ENCODE measurements at places on chromosomes 13 and 19.
A peak's percentile ranks its signal among the peaks of the same experiment; 100 is the strongest.

GRCh38 chr13:65881561-65882155 lies 1348.5 kb downstream of the PCDH9 start:
- no peak for DNase-seq

- DNase-seq = no peak
Measured at GRCh38 chr19:10797541-10798256, 38.3 kb downstream of the TMED1 start.

DNA sequence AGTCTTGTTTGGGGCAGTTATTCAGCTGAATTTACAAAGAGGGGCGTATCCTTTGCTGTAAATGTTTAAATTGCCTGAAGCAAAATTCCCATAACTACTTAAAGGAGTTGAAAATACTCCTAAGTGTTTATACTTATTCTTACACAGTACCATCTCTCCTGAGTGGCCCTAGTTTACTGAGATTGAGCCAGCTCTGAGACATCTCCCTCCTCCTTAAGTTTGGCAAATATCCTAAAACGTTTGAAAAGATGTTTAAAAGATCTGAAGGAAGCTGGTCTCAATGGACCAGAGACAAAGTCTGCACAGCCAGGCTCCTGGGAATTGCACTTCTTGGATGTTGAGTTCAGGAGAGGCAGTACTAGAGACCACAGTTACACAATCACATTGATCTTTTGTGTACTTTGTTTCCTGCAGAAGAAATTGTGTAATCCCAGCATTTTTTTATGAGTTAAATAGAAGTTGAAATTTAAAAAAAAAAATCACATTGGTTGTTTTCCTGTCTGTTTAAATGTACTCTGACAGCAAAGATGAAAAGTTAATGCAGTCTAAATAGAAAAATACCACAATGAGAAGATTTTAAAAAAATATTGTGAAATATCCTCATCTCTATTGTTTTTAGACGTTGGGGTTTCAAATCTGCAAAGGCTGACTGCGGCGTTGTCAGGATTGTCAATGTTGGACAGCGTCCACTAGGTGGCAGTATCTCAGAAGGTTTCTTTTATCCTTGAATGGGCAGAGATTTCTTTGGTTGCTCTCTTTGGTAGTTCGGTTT lies 20.7 kb downstream of the TNFSF11 start:
- DNase-seq = peak; percentile 49

DNA sequence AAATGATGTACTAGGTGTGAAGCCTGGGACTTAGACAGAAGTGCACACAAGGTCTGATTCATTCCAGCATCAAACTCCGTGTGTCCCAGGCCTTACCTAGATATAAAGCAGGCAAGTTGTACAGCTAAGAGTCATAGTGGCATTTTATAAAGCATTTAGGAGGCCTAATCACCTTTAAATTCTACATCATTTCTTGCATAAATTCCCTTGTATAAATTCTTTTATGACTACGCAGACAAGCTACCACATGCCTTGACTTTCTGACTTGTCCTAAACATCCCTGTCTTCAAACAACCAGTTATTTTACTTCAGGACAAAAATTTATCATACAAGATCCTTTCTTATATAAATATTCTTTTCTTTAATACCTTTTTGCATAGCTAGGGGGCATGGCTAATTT lies 22.5 kb downstream of the TMEM255B start:
- no peak for DNase-seq

DNA sequence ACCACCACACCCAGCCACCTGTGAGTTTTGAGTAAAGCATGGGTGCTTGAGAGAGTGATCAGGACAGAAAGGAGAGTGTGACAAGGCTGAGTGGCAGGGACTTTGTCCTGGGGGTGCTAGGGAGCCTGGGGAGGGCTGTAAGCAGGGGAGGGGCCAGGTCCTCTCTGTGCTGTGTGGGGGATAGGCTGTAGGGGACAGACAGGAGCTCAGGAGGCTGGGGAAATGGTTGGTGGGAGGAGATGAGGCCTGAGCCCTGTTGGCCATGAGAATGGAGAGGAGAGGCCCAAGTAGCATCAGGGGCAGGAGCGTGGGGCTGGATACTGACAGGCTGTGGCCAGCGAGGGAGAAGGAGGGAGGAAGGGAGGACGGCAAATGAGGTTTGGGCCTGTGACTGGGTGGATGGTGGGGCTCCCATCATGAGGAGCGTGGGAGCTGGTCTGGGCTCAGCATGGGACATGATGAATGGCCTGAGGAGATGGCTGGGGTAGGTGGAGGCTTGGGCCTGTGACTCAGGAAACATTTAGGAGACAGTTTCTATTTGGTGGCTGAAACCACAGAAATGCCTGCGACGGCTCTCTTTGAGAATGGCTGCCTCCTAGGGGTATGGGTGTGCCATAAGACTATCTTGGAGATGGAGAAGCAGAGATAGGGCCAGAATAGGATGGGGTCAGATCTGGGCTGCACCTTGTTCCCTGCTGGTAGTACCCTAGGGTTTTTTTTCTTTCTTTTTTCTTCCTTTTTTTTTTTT lies 25.0 kb downstream of the GRIN2D start:
- DNase-seq = no peak

- no peak for DNase-seq
Measured at GRCh38 chr19:11457115-11457514, 21.7 kb downstream of the PRKCSH start.

DNA sequence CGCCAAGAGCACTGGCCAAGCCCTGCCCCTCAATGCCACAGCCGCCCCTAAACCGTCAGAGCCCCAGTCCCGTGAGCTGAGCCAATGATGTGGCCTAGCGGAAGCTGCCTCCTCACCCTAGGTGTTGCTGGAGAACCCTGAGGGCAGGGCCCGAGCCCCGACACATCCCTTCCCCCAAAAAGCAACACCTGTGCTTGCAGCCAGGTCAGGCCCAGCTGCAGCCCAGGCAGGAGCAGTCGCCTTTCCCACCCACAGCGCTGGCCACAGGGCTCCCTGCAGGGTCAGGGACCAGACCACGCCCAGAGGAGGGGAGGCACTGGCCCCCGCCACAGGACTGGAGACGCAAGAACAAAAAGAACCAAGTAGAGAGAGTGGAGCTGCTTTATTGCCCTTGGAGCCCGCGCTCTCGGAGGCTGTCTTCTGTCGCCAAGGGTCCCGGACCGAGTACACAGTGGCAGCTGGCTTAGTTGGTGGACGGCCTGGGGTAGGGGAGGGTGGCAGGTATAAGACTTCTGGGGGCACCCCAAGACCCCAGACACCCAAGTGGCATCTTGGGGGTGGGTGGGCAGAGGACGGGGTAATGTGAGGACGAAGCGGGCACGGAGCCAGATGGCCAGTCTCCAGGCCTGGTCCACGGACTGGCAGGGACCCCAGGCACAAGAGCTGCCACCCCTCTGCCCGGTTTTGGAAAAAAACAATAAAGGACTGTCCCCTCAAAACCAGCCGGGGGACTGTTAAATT lies 3.3 kb downstream of the P2RY11 start:
- no peak for DNase-seq

DNA sequence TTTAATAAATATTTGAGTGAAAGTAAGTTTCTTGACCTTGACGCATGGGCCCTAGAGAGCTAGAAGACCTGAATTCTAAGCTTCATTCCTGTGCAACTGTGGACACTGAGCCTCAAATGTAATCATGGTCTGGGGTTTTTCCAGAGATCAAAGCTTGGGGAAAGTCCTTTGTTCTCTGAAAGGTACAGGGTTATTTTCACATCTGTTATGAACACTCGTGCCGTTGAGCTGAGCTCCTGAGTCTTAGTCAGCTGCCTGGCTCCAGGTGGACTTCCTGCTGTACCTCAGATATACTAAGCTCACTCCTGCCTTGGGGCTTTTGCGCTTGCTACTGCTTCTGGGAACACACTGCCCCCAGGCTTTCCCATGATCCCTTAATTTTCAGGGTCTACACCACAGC lies 7.5 kb upstream of the ZBTB32 start:
- DNase-seq = no peak

- no peak for DNase-seq
Measured at GRCh38 chr13:113454936-113455335, 1.6 kb upstream of the ADPRHL1 start.

DNA sequence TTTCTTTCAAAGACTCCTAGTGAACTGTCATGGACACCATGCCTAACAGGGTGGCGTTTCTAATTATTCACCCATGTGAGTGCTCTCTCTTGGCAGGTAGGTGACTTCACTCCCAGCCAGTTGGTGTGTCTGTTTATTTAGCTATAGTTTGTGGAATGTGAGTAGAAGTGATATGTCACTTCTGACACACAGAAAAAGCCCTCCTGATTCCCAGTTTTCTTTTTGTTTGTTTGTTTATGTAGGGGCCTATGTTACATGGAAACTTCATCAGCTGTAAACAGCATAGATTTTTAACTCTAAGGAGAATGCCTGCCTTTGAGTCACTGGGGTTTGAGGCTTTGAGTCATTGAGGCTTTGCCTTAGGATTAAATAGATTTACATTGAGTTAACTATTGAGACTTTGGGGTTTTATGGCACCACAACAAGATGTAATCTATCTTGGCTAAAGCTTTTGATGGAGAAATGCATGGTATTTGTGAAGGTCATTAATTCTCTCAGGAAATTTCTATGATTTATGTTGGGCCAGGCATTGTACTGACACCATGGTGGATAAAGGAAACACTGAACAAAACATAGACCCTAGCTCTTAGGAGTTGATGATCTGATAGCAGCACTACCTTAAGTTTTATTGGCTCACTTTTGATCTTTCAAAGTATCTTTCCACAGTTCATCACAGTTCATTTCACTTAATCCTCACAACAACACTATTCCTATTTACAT lies 45.3 kb downstream of the UFM1 start:
- DNase-seq = no peak

GRCh38 chr13:79369226-79369625 lies 36.8 kb downstream of the RBM26 start:
- no peak for DNase-seq

DNA sequence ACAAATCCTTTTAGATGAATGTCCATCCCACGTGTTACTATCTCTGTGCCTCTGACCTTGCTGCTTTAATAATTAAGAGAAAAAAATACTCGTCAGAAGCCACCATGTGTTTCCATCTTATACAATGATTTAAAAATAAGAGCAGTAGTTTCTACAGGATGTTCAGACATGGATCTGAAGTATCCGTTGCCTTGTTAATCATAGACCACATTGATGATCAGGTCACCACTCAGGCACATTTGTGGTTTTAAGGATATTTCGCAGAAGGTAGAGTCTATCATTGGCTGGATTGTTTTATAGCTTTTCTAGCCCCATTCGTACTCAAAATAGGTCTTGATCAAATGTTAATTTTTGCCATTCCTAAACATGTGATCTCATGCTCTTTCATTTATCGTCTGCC lies 710.0 kb upstream of the ARGLU1 start:
- no peak for DNase-seq

DNA sequence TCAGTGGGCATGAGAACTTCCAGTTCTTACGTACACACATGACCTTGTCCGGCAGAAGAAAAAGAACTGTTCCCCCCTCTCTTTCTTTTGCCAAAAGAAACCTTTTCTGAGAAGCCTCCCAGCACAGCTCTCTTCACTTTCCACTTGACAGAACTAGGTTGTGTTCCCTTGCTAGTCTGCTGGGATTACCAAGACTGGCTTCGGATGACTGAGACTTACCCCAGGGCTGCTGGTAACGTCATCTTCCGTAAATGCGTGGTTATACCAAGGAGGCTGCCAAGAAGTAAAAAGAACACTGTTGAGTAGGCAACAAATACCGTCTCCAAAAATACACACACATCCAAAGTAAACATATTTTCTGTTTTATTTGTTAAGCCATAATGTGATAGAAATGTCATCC lies 908.2 kb downstream of the EFNB2 start:
- no peak for DNase-seq

DNA sequence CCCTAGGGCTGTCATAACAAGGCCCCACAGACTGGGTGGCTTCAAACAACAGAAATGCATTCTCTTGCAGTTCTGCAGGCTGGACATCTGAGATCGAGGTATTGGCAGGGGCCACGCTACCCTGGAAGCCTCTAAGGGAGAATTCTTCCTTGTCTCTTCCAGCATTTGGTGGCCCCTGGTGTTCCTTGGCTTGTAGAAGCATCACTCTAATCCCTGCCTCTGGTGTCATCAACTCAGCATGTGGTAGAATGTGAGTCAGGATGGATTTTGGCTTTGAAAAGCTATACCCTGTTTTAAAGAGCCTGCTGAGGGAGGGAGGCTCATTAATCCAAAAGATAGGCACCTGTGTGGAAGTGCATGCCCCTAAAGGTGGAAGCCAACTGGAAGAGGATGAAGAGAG lies 7.9 kb upstream of the GGACT start:
- DNase-seq = no peak

DNA sequence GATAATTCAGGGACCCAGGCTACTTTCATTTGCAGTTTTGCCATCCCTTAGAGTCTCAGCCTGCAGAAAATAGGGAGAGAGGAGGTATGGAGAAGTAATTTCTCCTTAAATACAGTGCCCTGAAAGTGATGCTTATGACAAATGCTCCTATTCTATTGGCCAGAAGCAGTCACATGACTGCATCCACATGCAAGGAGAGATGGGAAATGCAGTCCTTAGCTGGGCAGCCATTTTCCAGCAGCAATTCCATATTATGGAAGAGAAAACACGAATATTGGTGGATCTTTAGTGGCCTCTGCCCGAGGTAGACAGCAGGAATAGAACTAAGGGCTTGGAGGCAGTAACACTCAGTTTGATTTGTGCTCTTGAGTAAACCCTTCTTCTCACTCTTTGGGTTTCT lies 39.4 kb downstream of the VAV1 start:
- DNase-seq = no peak

- no peak for DNase-seq
Measured at GRCh38 chr19:5192568-5192967, 148.0 kb downstream of the PTPRS start.

DNA sequence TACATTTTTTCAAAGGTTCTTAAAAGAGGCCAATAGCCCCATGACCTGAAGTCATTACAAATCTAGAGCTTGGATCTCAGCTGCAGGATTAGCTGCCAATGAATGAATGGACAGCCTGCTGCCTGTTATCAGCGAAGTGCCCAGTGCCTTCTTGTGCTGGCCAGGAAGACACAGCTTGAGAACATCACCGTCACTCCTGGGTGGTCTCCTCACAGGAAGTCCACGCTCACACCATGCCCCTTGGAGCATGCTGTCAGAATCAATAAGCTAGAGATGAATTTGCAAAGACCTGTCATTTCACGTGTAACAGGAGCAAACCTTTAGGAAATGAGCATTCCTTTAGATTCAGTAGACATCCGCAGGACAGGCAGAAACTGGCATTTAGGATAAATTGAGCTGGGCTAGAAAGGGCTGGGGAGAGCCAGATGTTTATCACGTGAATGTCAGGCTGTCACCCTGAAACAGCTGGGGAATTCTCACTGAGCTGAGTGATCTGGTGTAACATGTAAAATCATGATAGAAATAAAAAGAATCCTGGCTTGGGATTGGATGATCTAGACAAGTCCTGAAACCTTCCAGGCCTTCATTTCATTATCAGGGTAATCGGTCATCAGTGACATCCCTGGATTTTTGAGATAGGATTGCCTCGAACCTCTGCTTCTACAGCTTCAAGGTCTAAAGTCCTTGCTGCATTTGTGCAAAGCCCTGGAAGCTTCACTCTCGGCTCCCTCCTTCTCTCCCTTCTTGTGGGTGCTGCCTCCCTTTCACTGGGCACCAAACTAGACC lies 49.9 kb upstream of the MEDAG start:
- DNase-seq = no peak

- DNase-seq = no peak
Measured at GRCh38 chr13:52638666-52639328, 3.4 kb upstream of the HNRNPA1L2 start.

GRCh38 chr19:51091126-51091525 lies 8.4 kb upstream of the KLK14 start:
- DNase-seq = no peak

- DNase-seq = no peak
Measured at GRCh38 chr19:1171755-1172352, 2.2 kb downstream of the SBNO2 start.
